ENCODE measurements at places on chromosomes 3 and 15. TPM values are rescaled to one million over a fixed set of nuclear protein-coding genes. Genes with fewer than 3 reads are reported as not detected.

- no peak for DNase-seq
These were observed 634 bp downstream of the STAG1 start for GRCh38 chr3:136751316-136752171.

- DNase-seq = no peak
These were observed 132.1 kb downstream of the DOCK3 start for GRCh38 chr3:50806806-50807205.

- DNase-seq = no peak
These were observed 126.6 kb downstream of the ADAM10 start for GRCh38 chr15:58622877-58623276.

The PLS1 gene
- total RNA-seq = 44.7 TPM

The PLOD2 gene
- 28.7 TPM for total RNA-seq

The BTLA gene
- not detected for total RNA-seq

Data from H1 (cell line).